ENCODE measurements at places on chromosomes 12 and 14. TPM values are rescaled to one million over a fixed set of nuclear protein-coding genes. Genes with fewer than 3 reads are reported as not detected.
A peak's percentile ranks its signal among the peaks of the same experiment; 100 is the strongest.

DNA sequence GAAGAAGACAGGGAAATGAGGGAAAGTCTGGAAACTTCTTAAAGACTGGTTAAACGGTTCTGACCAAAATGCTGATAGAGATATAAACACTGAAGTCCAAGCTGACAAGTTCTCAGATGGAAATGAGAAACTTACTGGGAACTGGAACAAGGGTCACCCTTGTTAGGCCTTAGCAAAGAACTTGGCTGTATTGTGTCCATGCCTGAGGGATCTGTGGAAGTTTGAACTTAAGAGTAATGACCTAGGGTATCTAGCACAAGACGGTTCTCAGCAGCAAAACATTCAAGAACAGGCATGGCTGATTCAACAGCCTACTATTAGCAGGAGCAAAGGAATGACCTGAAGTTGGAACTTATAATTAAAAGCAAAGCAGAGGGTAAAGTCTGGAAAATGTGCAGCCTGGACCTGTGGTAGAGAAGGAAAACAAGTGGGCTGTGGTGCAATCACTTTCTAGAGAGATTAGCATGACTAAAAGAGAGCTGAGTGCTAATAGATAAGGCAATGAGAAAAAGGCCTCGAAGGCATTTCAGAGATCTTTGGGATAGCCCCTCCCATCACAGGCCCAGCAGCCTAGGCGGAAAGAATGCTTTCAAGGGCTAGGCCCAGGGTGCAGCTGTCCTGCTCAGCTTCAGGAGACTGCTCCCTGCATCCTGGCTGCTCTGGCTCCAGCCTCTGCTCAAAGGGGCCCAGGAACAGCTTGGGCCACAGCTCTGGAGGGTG, 60.3 kb downstream of the ATP2B1 start:
- no peak for DNase-seq

- no peak for DNase-seq
These were observed 167.2 kb downstream of the ETNK1 start for GRCh38 chr12:22792138-22792537.

DNA sequence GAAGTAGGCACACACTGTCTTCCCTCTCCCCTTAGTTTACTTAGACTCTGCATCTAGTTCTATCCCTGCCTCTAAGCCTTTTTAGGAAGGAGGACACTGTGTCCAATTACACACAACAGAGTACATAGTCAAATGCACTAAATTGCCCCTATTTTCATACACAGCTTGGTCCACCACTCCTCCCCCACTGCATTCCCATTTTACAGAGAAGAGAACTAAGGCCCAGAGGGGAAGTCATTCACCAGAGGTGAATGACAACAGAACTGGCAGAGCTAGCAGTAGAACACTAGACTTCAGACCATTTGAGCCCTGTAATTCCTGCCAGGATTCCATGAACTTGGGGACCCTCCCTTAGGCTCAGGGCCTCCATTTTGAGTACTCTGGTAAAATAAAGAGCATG, 1.1 kb upstream of the JPH4 start:
- DNase-seq: no peak

GRCh38 chr14:58884442-58884841, 246.7 kb downstream of the DACT1 start:
- DNase-seq: no peak

GRCh38 chr14:75877884-75878283, 103.9 kb downstream of the TGFB3 start:
- no peak for DNase-seq

DNA sequence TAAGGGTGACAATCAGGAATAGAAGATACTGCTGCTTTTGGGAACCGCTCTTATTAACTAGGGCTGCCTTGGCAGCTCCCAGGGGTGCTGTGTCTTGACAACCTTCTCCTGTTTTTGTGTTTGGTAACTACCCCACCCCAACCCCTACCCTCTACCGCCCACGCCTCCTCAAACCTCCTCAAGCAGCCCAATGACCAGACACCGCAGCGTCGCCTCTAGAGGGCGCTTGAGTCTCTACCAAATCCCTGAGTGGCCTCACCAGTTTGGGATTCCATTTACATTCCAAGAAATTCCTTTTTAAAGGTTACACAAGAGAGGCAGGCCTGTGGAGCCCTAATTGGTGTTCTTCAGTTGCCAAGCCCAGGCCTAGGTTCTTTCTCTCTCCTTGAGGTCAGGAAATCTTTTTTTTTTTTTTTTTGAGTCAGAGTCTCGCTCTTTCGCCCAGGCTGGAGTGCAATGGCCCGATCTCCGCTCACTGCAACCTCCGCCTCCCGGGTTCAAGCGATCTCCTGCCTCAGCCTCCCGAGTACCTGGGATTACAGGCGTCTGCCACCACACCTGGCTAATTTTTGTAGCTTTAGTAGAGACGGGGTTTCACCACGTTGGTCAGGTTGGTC, 72.4 kb upstream of the USP44 start:
- no peak for DNase-seq

GRCh38 chr14:76267322-76268046, 108.5 kb upstream of the ESRRB start:
- DNase-seq: peak; percentile 11

DNA sequence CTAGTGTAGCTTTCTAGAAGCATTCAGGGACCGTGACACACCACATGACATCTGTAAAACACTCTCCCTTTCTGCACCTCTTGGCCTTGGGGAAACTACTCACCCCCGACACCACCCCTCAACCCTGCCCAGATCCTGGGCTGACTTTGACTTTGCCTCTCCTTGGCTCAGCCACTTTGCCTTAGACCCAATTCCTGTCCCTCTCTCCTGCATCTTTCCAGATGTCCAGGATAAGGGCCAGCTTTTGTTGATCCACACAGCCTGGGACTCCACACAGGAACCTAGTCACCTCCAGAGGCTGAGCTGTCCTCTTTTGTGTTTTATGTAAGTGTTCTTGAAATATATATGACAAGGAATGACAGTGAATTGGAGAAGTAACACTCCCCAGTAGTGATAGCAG, 153.7 kb upstream of the PLXNC1 start:
- no peak for DNase-seq

DNA sequence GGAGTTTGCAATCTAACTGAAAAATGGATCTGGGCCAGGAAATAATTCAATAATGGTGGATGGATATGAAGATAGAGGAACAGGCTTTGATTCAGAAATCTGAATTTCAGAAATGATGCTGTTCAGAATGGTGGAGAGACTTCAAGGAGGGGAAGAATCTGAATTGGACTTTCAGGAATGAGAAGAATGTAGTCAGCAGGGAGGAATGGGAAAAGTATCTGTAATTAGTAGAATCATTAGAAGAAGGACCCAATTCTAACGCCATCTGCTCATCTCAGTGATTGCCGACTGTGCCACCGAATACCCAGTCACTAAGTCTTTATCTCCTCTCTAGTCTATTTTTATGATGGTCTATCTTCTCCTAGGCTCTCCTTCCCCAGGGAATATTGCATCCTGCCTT, 363.2 kb downstream of the GALC start:
- no peak for DNase-seq

DNA sequence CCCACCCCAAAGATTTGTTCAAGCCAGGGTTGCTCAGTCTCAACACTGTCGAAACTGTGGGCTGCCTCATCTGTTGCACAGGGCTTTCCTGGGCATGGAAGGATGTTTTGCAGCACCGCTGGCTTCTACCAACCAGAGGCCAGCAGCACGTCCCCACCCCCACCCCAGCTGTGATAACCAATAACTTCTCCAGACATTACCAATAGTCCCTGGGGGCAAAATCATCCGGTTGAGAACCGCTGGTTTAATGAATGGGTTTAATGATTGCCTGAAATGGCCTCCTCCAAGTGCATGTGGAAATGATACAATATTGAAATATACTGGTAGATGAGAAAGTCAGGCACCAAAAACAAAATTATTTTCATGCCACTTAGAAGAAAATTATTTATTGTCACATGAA, 44.5 kb downstream of the RIMBP2 start:
- DNase-seq: no peak

DNA sequence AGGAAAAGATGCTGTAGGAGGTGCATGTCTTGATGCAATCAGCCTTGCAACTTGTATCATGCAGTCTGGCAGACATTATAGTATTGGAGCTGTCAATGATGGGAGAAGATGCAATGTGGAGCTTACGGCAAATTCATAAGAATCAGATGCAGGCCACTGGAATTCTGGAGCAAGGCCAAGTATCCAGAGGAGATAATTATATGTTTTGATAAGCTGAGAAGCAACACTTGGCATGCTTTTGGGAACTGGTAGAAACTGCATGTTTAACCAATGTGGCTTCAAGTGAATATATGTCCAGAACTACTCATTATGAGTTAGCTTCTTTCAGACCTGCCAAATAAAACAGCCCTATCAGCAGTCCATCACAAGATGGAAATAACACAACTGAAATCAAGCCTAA, 249.1 kb upstream of the PPFIA2 start:
- DNase-seq: no peak

CIROP gene
- total RNA-seq: not detected

MSRB3 gene
- 143 TPM for total RNA-seq

PLXNC1 gene
- total RNA-seq: 19.0 TPM

CLEC4D gene
- 0.32 TPM for total RNA-seq

SERPINA10 gene
- total RNA-seq: not detected

CELA1 gene
- total RNA-seq: not detected

ASB2 gene
- 32.3 TPM for total RNA-seq

KCNH5 gene
- 6.7 TPM for total RNA-seq

MYH6 gene
- 0.26 TPM for total RNA-seq

Measured in urinary bladder (tissue), 4 donors.